Posterior cingulate gyrus (tissue), 11 donors: ENCODE measurements at places on chromosomes 2 and 18.

DNA sequence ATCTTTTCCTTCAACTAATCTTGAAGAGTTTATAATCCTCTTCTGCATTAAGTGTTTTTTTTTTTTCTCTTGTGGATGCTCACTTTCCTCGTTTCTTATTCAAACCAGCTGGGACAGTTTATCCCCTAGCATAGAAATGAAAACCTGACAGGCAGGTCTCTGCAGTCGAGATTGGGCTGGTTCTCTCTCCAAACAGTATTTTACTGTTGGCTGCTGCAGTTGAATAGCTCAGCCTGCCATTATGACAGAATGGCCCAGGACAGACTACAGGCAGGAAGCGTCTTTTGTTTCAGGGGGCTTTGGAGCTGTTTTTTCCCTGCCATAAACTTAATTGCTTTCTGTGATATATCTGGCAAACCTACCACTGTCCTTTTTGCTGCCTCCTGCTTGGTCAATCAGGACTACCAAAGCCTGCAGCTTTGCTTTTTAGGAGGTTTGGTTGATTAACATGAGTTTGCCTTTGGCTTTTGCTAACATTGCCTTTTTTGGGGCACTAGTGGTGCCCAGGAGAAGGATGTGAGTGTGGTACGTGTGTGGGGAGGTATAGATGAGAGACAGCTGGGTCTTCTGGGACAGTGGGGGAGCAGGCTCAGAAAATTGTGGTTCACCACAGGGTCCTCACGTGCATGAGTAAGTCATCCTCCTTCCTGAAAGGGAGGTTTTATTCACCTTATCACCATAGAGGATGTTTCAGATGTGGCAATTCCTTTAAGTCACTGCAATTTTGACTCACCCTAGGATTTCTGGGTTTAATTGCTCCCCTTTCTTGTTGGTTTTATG is 128.7 kb downstream of the LYPD6B start:
- DNase-seq = no peak

GRCh38 chr2:156134887-156135286 is 197.6 kb downstream of the NR4A2 start:
- DNase-seq = no peak

GRCh38 chr2:231483398-231484329 is 19.4 kb upstream of the NCL start:
- DNase-seq = no peak

DNA sequence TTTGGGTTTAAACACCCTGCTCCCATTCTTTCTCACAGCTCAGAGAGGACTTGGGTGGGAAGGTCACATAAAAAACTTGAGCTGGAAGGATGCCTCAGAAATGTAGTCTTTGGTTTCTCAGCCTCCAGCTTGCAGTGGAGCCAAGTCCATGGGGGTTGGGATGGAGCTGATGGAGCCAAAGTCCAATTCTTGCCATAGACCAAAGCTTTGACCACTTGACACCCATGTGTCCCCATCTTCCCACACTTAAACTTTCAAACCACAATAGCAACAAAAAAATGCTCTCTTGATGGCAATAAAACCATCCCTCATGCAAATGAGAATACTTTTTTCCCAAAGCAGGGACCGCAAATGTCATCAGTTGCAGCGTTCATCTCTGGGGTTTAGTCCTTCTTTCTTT is 14.7 kb upstream of the DAW1 start:
- no peak for DNase-seq

DNA sequence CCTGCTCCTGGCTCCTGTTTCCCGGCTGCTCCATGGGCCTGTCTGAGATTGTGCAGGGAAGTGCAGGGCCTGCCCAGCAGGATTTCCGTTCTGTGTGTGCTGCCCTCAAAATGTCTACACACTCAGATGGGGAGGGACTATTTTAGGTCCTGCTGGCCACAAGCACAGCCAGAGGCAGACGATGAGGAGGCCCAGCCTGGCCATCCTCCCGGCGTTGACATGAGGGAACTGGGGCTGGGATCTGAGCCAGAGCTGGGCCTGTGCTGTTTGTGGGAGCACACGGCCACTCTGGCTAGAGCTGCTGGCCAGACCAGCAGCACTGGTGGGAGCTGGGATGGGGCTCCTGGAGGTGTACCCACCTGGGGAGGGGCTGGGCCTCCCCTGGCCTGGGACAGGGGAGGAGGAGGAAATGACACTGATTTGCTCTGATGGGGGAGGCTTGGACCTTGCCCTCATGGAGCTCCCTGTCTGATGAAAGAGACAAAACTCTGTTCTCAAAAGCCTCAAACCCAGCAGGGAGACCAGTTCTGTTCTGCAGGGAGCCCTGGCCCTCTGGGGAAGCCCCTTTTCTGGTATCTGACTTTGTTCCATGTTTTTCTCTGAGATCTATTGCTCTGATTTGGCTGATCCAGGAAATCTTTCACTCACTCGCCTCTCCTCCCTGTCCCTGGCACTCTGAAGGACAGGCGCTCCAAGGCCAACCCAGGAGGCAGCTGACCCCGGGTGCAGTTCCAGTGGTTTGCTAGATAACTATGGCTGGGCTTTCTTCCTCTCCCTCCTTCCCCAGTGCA is 161.8 kb downstream of the DYSF start:
- DNase-seq = peak; percentile 74

DNA sequence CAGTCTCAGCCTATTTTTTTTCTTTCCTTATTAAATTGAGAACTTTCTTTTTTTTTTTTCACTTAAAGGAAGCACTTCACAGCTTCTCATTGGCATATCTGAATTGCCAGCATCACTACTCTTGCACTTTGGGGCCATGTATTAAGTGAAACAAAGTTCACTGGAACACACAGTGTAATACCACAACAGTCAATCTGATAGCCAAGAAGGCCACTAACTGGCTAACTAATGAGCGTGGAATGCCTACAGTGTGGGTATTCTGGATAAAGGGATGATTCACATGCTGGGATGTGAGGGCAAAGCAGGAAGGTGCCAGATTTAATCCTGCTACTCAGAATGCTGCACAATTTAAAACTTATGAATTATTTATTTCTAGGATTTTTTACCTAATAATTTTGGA is 11.7 kb upstream of the C18orf63 start:
- no peak for DNase-seq

DNA sequence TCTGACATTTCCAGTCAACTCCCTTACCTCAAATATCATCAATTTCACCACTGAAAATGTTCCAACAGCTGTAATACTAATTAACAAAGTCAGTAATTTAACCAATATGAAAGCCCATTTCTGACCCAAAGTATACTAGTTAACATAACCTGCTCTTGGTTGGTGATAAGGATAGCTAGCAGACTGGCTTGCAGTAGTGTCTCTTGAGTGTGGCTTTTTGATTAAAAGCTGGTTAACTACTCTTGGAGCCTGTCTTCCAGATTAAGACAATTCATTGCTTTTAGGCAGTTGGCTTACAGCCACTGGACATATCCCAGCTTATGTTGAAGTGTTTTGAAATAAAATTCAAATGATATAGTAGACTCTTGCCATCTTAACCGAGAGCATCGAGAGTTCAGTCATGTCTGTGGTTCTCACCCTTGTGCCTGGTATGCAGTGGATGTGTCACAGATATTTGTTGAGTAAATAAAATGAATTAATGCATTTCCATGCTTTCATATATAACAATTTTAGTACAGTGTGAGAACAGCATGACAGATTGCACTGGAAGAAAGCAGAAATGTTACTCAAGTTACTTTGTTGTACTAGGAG is 158.1 kb downstream of the TANC1 start:
- DNase-seq = no peak

GRCh38 chr2:208251098-208251497 is 3.8 kb downstream of the IDH1 start:
- no peak for DNase-seq

DNA sequence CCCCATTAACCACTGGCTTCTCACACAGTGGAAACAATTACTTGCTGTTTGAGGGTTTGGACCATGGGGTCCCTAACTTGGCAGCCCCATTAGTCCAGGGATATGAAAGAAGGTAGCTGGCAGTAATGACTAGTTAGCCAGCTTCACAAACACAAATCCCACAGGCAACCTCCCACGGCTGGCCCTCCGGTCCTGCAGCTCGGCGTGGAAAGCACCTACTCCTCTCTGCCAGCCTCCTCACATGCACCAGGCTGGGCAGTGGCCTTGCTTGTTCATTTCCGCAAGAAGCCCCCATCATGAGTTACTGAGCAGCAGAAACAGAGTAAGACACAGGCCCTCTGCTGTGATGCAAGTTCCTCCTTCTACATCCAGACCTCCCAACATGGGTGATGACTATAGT is 13.7 kb downstream of the C1QL2 start:
- no peak for DNase-seq

DNA sequence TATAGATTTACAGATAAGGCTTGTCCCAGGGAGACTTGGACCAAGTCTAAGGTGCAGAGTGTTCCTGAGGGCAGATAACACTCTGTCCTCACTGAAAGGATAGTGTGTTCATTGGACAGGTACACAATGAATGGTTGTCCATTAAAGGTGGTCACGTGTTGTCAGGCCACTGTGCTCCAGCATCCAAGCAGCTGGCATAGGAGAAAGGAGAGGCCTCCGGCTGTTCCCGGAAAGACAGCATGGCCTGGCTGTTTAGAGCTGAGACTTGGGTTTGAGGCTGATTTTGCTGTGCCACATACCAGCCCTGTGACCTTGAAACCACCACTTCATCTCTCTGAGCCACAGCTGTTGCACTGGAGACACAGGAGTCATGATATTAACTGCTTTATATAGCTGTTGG is 19.6 kb upstream of the SULT1C3 start:
- no peak for DNase-seq

DNA sequence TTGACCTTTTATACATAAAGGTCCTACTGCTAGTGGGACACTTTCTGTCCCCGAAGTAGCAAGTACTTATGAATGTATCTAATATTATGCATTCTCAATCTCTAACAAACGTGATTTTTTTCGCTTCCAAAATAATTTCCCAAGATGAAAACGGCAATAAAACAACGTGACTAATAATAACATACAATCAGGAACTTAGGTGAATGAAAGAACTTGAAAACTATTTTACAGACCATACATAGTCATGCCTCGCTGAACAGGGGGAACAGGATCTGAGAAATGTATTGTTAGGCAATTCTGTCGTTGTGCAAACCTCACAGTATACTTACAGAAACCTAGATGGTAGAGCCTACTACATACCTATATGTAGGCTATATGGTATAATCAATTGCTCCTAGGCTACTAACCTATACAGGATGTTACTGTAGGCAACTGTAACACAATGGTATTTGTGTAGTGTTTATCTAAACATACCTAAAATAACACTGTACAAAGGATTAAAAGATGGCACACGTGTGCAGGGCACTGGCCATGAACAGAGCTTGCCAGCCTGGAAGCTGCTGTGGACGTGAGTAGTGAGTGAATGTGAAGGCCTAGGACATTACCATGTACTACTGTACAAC is 2.5 kb downstream of the RTN4 start:
- DNase-seq = no peak

DNA sequence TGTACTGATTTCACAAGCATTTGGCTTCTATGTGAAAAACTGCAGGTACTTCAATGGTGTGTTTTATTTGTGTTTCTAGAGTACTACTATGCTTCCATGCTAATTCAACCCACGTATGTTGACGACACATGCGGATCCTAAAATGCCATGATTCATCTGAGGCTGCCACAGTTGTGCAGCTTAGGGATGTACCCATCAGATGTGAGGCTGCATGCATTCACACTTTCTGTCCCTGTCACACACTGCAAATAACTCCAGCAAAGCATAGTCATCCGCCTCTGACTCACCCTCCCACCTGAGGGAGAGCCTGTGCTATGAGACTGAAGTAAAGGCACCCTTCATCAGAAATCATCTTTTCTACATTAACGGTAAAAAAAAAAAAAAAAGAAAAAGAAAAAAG is 22.1 kb upstream of the SERTAD2 start:
- peak; percentile 89 for DNase-seq

DNA sequence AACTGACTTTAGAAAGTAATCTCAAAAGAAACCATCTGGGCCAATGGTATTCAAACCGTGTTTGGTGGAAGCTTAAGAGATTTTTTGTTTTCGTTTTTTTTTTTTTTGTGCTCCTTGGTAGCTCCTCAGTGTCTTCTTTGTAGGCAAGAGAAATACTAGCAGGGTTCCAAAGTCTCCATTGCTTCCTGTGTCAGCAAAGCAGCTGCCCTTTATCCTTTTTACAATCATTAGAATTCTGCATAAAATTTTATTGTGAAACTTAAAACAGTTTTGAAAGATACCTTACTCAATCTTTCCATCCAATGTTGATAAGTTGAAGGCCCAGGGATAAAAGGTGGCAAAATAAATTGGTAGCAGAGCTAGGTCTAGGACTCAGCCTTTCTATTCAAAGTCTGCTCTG is 479 bp downstream of the IL1F10 start:
- no peak for DNase-seq

GRCh38 chr18:74840492-74841167 is 243.0 kb downstream of the ZNF407 start:
- no peak for DNase-seq

- no peak for DNase-seq
Measured at GRCh38 chr2:8107621-8108378, 574.1 kb upstream of the ID2 start.

- no peak for DNase-seq
Measured at GRCh38 chr2:37388074-37388473, 43.6 kb downstream of the QPCT start.

DNA sequence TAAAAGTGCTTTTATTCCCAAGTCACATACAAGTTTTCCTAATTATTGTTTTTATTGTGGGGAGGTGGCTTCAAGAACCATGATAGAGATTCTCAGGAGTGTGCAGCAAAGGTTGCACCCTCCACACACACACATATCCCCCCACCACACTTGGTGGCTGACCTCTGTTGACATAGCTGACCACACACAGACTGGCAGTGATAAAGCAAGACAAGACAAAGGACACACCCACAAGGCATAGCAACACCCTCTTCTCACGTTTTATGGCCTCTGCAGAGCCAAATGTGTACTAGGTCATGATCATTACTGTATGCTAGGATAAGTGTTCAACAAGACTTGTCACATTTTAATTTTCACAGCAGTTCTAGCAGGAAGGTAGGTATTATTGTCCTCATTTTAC is 143.0 kb upstream of the EPC2 start:
- DNase-seq = no peak

DNA sequence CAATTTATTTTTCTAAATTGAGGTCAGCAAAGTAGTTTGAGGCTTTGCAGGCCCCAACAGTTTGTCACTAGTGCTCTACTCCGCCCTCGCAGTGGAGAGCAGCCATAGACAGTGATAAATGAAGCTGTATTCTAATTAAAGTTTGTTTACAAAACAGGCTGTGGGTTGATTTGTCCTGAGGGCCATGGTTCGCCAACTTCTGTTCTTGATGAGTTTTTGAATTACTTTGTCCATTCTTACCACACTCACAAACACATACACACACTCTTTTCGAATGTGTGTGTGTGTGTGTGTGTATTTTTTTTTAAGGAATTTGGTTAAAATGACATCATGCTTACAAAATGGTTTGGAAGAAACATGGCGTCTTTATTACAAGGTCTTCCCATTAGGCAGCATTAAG is 68.6 kb downstream of the MTCL1 start:
- no peak for DNase-seq

DNA sequence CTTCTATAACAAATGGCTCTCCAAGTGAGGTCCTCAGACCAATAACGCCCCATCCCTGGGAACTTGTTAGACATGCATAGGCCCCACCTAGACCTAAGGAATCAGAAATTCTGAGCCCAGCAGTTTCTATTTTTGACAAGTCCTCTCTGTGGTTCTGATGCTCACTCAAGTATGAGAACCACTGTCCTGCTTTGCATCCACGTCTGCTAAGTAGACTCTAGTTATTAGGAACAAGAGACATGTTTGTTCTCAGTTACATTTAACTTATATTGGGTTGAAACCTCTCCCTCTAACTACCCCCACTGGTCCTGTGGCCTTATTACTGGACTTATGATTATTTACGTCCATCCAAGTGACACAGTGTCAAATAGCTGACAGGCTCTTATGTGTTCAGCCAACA is 70.3 kb downstream of the TMEM17 start:
- DNase-seq = no peak

GRCh38 chr2:210577263-210578071 is 21.1 kb downstream of the CPS1 start:
- DNase-seq = no peak
